Activated CD4-positive, alpha-beta T cell treated with anti-CD3 and anti-CD28 coated beads, Interleukin-2, amount 10 ng/mL, durations not matched to agents 7 days and 5 days (primary cell): ENCODE measurements at places on chromosomes 5 and 9. TPM values are rescaled to one million over a fixed set of nuclear protein-coding genes. Genes with fewer than 3 reads are reported as not detected.

NUTM2F gene
- not detected for total RNA-seq

PAEP gene
- total RNA-seq = not detected

ABO gene
- total RNA-seq = 0.27 TPM

AGXT2 gene
- not detected for total RNA-seq

FCN2 gene
- total RNA-seq = not detected

CBY3 gene
- total RNA-seq = 0.35 TPM

WNT8A gene
- total RNA-seq = not detected

MACIR gene
- 8.2 TPM for total RNA-seq

DNA sequence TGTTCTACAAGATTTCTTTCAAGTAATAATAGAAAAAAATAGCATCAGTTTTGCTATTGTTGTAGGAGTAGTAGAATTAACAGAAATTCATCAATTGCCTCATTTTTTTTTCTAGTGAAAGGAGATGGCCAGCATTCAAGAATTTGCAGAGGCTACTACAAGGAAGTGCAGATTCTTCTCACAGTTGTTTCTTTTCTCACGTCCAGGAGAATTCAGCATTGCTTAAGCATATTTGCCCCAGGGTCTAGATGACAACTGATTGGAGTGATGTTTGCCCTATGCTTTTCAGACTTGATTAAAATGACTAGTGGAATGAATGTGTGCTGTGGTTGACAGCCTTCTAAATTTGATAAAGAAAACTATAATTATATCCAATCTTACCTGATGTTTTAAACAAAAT, 46.6 kb upstream of the SLC12A2 start:
- DNase-seq = no peak

- no peak for DNase-seq
Measured at GRCh38 chr9:8706531-8706930, 907.0 kb upstream of the DMAC1 start.

DNA sequence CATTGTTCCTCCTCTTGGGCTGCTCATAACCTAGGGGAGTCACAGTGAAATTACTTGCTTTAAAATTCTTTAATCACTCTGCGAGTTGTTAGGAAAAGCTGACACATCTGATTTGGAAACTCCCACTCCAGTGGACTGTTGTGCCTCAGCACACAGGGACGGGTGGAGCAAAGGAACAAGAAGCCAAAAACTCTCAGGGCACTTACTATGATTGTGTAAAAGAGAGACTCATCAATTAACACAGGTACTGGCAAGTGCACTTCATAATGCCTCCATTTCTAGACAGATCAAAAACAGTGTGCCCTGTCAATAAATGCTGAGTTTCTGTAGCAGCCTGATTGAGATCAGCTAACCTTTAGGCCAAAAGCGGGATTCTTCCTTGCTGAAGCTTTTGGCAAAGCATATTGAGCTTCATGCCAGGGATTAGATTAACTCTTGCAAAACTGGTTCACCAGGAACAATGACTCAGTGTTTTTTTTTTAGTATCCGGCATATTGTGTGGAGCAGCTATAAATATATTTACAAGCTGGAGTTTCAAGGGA, 55.9 kb downstream of the TMC1 start:
- DNase-seq = no peak

DNA sequence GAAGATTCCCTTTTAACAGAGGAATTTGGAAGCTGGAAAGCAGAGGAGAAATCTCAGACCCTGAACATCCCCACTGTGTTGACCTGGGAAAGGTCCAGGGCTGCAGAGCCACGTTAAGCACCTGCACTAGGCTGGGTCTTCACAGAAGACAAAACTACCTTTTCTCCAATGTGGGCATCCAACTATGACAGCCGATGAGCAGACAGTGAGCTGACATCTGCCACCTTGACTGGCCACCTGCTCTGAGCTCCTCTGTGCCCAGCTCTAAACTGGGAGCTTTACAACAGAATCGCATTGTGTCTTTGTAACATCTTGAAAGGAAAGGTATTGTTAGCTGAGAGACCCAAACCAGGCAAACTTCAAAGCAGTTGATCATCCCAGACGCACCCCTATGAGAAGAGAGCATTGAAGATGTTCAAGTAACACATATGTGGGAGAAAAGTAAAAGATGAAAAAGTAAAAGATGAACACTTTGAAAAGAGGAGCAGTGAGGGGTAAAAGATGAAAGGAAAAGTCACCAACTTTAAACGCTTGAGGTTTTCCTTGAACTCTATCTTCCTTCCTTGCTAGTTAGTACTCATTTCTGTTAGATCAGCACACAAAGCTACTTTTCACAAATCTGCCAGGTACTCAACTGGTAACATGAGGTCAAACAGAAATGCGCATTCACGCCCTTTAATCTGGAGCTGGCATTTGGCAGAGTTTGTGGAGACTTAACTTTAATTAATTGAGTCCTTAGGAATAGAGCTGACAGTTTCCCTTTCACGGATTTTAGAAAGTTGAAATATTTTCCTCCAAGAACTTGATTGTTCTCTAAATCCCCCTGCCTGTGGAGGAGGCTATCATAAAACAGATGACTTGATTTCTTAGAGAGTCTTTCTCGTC, 53.2 kb upstream of the CTXN3 start:
- no peak for DNase-seq

DNA sequence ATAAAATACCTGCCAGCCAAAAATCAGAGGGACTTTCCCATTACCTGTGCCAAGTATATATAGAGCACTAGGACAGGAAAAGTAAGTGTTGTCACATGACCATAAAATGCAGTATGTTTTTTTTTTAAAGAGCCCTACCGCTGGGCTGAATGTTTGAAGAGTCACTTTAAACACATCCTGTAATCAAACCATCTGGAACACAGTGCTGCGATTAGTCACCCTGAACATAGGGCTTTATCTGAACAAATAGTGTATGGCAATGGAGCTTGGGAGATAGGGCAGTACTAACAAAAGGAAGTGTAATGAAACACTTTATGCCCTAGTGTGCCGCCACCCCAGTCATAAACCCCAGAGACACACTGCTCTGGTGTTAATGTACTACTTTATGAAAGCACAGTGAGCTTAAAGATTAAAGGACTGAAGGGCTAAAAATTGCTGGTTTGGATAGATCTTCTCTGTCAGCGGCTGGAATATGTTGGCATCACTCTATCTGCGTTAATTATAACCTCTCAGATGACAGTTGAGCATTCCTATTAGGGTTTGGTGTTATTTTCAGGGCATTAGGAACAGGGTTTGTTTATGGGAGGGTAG, 90.4 kb downstream of the ZNF608 start:
- DNase-seq = no peak

GRCh38 chr9:76932757-76933156, 26.8 kb upstream of the PRUNE2 start:
- no peak for DNase-seq

DNA sequence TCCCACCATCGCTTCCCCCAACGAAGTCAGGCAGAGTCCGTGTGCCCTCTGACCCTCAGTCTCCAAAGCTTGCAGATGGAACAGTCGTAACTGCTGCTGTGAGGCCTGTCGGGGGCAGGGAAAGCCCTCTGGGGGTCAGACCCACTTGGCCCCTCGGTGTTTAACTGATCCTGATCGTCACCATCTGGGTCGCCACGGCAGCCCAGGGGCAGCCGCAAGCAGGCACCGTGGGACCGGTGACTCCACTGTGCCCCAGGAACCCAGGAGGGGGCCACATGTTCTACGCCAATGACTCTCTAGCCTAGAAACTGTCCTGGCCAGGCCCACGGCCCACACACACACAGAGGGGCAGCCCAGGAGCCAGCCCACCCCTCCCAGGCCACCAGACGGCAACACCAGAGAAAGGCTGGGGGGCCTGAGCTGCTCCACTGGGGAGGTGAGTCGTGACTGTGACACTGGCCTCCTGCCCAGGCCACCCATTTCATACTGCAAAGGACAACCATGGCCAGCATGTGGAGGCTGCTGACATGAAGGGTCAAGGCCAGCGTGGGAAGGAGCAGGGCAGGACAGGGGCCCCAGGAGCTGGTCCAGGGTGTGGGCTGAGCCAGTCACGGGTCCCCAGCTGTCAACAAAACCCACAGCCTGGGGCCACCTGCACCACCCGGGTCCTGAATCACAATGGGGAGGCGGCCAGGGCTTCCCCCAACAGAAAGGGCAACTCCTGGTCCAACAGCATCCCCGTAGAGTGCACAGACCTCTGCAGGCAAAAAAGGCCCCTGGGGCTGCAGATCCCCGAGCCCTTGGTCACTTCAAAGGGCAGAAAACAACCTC, 20.8 kb downstream of the VAV2 start:
- no peak for DNase-seq

DNA sequence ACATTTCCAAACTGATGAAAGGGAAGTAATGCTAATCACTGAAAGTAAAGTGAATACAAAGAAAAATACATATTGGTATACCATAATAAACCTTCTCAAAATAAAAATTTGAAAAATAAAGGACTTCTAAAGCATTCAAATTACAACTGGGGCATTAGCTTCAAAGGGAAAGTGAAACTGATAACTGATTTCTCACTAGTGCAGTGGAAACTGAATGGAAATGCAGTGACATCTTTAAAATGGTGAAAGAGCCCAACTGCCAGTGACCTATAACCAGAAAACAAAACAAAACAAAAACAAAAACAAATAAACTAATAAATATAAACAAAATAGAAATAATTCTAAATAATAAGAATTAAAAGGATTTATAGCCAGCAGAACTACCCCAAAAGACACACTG, 297.5 kb upstream of the GRIN3A start:
- DNase-seq = no peak

- DNase-seq = no peak
Measured at GRCh38 chr9:74983709-74984108, 31.0 kb upstream of the C9orf40 start.

GRCh38 chr5:156936972-156937371, 26.1 kb downstream of the TIMD4 start:
- DNase-seq = no peak

GRCh38 chr5:139881143-139881733, 85.6 kb downstream of the PSD2 start:
- no peak for DNase-seq

GRCh38 chr9:12554636-12555035, 138.5 kb upstream of the TYRP1 start:
- no peak for DNase-seq

GRCh38 chr9:75105841-75106240, 17.5 kb downstream of the OSTF1 start:
- DNase-seq = no peak

DNA sequence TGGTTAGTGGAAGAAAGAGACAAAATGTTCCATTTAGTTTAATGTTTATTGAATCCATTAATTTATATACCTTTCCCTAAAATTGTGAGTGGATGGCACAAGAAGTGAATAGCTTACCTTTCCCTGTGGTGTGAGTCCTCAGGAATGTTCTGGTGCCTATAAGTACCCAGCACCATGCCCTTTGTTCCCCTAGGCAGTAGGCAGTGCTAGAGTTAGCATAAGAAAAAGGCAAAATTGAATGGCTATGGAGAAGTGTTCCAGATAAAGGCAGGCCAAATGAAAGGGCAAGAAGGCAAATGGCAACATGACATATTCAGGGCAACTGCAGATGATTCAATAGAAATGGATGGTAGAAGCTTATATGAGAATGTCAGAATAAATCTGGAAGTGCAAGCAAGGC, 370.8 kb upstream of the PTGER4 start:
- DNase-seq = no peak

GRCh38 chr5:98663521-98663920, 109.9 kb upstream of the RGMB start:
- no peak for DNase-seq

- peak; percentile 61 for DNase-seq
Measured at GRCh38 chr5:174327317-174327864, 281.9 kb downstream of the NSG2 start.

DNA sequence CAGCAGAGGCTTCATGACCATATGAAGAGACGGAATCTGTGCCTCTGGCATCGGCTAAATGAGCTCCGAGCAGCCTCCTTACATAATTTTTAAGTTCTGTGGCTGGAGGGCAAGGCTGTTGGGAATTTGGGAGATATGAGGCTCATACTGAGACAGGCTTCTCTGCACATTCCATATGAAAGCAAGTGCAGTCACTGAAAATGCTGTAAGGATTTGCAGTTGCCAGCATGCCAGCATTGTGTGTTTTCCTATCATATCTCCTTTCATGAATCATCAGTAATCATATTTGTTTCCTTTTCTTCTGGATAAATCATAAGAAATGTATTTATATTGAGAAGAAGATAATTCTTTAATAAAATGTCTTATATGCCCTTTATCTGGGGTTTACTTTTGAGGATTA, 775.4 kb downstream of the SEMA5A start:
- DNase-seq = no peak

DNA sequence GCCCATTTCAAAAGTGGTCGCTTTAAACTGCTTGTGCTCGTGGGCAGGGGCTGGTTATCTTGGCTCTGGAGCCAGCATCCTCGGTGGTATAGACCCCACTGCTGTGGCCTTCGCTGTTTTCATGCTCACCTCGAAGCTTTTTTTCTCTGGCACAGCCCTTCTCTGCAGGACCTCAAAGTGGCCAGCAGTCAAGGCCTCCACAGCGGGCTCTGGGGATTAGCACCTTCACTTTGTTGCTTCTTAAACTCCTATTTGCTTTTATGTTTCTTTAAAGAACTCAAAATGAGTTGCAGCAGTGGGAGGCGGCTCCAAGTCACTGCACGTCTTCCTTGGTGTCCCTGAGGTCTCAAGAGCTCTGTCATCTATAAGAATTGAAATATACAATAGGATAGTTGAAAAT, 165.1 kb downstream of the CACNA1B start:
- no peak for DNase-seq

DNA sequence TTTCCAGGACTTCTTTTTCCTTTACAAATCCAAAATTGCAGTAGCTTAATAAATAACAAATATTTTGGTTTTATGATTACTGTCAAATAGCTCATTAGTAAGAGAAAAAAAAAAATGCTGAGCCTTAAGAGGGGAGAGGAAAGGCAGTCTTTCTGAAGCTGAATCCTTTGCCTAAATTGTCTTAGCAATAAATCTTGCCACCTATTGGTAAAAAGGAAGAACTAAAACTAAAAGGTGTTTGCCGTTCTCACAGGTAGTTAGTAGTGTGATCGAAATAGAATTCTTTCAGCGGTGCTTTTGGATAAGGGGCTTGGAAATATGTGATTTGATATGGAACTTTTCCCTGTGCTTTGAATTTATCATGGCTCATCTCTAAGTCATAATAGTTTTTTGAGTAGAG, 31.2 kb downstream of the PIK3R1 start:
- no peak for DNase-seq

- DNase-seq = no peak
Measured at GRCh38 chr9:27749838-27750237, 176.6 kb upstream of the C9orf72 start.

GRCh38 chr5:157384971-157385709, 74.9 kb upstream of the NIPAL4 start:
- no peak for DNase-seq

DNA sequence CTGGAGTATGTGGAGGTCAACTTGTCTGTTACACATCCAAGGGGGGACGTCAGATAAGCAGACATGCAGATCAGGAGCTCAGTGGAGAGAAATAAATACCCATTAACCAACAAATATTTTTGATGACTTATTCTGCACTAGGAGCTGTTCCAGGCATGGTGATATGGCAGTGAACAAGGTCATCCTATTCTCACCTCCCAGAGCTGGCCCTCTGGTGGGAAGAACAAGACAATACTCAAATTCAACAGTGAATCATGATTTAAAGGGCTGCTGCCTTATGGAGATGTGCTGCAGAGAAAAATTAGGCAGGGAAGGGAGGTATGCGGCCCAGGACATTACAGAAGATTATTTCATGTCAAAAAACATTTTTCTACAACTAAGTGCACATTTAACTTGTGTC, 36.5 kb downstream of the SYK start:
- DNase-seq = no peak
